CD4-positive, alpha-beta T cell treated with Interleukin-17A for 1 hour (primary cell): ENCODE measurements at places on chromosomes 2 and 18.

- no peak for DNase-seq
These were observed 58.2 kb upstream of the HDAC4 start for GRCh38 chr2:239459056-239459455.

DNA sequence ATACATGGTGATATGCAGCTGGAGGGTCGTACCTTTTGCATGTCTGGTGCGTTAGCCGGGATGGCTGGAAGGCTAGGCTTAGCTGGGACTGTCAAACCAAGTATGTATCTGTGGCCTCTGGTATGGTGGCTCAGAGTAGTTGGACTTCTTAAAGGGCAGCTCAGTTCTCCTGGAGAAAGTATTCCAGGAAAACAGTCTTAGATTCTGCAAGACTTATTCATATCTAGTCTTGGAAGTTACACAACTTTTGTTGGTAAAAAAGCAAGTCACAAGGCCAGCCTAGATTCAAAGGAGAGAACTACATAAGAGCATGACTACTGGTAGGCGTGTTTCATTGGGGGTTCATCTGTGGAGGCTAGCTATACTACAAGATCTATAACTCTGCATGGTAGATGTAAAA lies 45.5 kb downstream of the EML4 start:
- no peak for DNase-seq

DNA sequence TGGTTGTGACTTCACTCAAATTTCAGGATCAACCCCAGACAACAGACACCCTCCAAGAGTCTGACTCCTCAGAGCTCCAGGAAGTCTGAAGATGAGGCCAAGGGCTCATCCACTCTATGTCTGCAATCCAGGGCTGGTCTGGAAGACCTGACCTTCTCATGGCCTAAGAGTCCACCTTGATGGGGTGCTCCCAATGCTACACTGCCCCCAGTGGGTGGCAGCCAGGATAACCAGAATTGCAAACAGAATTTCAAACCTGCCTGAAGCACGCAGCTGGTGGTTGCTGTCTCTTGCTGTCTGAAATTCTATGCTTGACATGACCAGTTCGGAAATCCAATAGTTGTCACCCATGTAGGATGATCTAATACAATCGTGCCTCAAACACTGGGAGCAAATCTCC lies 96.0 kb downstream of the UXS1 start:
- DNase-seq: peak; percentile 44

- no peak for DNase-seq
These were observed 57.6 kb downstream of the SFXN5 start for GRCh38 chr2:73013936-73014335.

DNA sequence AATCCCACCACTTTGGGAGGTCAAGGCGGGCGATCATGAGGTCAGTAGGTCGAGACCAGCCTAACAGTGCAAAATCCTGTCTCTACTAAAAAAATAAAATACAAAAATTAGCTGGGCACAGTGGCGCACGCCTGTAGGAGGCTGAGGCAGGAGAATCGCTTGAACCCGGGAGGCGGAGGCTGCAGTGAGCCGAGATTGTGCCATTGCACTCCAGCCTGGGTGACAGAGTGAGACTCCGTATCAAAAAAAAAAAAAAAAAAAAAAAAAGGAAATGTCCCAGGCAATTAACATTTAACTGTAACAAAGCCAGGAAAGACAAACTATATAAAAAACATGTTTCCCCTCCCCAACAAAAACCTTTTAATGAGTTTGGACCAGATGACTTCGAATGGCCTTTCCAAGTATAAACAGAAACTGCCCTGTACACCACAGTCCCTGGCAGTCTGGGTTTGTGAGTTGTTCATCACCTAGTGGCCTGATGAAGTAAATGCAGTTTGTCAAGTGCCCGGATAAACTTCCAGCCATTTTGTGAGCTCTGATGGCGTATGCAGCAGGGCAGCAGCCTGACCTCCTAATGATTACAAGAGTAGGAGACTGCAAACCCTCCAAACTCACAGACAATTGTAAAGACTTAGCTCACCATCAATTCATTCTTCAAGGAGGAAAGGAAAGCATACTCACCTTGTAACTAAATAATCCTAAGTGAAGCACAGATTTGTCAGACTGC lies 16.6 kb upstream of the PCBP1 start:
- DNase-seq: peak; percentile 91

- no peak for DNase-seq
These were observed 9.5 kb upstream of the KIF5C start for GRCh38 chr2:148865512-148865911.

- no peak for DNase-seq
These were observed 27.1 kb downstream of the MCFD2 start for GRCh38 chr2:46888421-46888952.

GRCh38 chr2:62738981-62739936 lies 33.7 kb downstream of the EHBP1 start:
- no peak for DNase-seq

GRCh38 chr2:113173542-113174375 lies at the start of gene PSD4:
TSS of gene PSD4 (plus strand) at chr2:113173971. CDS start at chr2:113182457, 8,486 bp downstream.
- DNase-seq: peak; percentile 88

DNA sequence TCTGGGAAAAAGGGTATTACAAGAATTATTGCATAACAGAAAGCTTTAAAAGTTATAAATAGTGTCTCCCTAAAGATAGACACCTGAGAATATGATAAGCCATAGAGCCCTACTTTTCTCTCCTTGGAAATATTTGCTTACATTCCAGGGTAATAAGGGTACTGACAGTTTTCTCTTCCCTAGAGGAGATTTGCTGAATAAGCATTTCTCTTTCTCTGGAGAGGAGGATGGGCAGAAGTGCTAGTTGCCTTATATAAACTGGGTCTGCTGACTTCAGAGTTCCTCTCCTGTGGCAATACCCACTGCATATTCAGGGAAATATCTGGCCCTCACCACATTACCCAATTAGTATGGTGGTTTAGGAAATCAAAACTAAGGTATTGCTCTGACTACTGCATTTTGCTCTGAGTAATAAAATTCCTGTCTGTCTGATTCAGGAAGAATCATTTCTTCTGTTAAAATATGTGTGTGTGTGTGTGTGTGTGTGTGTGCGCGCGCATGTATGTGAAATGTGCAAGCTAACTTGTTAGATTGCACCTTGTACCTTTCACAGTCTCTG lies 1391.3 kb downstream of the DSC3 start:
- DNase-seq: no peak

- no peak for DNase-seq
These were observed 223.2 kb downstream of the LDLRAD4 start for GRCh38 chr18:13441736-13442135.

DNA sequence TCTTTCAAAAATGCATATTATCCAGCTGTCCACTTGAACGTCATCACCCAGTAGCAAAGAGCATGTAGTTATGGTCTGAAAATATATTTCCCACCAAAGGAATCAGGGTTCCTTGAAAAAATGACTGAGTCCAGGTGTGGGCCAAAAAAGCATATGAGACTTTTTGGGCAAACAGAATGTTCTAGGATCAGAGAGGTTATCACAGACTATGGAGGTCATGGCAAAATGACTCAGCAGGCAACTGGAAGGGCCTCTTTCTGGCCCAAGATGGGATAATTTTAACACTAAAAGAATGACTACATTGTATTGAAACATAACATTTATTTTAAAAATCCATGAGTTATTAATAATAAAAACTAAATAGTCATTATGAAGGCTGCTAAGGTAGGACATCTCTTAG lies 77.1 kb downstream of the COBLL1 start:
- DNase-seq: no peak

DNA sequence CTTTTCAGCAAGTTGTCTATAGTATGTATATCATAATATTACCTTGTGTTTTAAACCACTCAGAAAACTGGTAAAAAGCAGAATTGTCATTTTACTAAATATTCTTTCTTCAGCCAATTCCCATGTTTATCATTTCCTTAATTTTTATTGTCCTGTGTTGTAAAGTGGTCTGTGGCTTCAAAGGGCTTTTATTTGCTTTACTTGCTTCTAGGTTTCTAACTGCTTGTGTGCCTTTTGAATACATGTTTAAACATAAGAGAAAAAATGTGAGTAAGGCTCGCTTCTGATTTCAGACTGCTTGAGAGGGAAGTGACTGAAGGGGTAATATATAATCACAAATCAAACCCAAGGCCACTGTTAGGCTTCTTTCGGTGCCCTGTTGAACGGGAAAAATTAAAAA lies 407.5 kb upstream of the NRP2 start:
- DNase-seq: no peak

GRCh38 chr18:57901825-57902589 lies 98.9 kb upstream of the ATP8B1 start:
- DNase-seq: no peak

DNA sequence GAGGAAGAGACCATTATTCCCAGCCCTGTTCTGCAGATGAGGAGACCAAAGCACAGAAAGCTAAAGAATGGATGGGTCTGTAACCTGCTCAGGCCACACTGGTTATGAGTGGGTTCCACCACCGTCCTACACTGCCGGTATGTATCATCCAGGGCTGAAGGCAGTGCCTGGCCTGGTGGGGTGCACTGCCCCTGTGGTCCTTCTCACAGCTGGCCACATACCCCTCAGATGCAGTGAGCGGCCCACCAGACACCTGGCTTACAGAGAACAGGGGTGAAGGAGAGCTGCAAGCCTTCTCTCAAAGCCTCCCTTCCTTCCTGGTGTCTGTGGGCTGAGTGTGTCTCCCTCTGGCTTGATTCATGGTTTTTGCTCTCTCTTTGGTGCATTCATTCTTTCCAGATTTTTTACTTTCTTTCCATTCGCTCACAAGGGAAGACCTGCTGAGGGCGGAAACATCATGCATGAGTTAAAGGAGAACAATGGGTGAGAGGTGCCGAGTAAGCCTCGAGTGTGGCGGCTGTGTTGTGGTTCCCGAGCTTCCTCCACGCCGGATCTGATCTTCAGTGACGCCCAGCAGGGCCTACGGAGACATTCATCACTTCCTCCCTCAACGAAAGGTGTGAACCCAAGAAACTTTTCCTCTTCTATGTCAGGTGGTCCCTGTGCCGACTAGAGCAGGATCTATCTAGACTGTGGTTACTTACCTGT lies 62.1 kb upstream of the REL start:
- peak; percentile 92 for DNase-seq

GRCh38 chr2:200054681-200055468 lies 99.5 kb downstream of the MAIP1 start:
- no peak for DNase-seq

- DNase-seq: no peak
These were observed 264.6 kb downstream of the RBM43 start for GRCh38 chr2:150997066-150997465.

- no peak for DNase-seq
These were observed 185.9 kb downstream of the CDH7 start for GRCh38 chr18:65936678-65937077.

- no peak for DNase-seq
These were observed 65.6 kb downstream of the NOL4 start for GRCh38 chr18:34158881-34159690.

DNA sequence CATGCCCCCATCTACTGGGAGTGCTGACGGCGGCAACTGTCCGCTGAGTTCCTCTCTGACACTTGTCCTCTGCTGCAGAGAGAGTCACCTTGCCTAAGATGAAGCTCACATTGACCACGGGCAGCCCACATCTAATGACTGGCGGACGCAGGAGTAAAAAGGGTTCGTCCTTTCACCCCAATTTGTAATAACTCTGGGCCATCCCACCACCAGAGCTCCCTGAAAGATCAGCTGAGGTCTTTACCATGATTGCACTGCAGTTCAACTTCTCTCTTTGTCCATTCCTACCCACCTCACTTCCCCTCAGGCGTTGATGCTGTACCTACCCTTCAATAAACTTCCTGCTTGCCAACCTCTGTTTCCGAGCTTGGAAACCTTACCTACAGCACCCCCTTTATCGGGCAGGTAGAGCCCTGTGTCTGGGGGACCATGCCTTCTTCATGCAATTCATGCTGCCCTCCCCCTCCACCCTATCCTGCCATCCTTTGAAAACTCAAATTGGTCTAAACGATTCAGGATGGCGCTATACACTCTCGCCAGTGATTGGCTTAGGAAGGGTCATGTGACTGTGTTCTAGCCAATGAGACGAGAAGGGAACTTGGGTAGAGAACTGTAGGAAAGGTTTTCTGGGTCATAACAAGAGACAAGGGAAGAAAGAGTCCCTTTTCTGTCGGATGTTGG lies 10.3 kb upstream of the B3GNT2 start:
- no peak for DNase-seq

- no peak for DNase-seq
These were observed 61.2 kb downstream of the MOGAT1 start for GRCh38 chr2:222732489-222733178.

- DNase-seq: no peak
These were observed 67.6 kb downstream of the SDC1 start for GRCh38 chr2:20157193-20157891.

- DNase-seq: no peak
These were observed 520.8 kb downstream of the RNF144A start for GRCh38 chr2:7437716-7438632.

DNA sequence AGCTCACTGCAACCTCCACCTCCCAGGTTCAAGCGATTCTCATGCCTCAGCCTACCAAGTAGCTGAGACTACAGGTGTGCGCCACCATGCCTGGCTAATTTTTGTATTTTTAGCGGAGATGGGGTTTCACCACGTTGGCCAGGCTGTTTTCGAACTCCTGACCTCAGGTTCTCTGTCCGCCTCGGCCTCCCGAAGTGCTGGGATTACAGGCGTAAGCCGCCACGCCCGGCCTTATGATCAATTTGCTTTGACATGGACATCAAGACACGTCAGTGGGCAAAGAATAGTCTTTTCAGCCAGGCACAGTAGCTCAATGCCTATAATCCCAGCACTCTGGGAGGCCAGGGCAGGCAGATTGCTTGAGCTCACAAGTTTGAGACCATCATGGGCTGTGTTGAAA lies 48.0 kb upstream of the CABYR start:
- DNase-seq: no peak

- DNase-seq: no peak
These were observed 72.5 kb upstream of the OTOF start for GRCh38 chr2:26550276-26551015.

DNA sequence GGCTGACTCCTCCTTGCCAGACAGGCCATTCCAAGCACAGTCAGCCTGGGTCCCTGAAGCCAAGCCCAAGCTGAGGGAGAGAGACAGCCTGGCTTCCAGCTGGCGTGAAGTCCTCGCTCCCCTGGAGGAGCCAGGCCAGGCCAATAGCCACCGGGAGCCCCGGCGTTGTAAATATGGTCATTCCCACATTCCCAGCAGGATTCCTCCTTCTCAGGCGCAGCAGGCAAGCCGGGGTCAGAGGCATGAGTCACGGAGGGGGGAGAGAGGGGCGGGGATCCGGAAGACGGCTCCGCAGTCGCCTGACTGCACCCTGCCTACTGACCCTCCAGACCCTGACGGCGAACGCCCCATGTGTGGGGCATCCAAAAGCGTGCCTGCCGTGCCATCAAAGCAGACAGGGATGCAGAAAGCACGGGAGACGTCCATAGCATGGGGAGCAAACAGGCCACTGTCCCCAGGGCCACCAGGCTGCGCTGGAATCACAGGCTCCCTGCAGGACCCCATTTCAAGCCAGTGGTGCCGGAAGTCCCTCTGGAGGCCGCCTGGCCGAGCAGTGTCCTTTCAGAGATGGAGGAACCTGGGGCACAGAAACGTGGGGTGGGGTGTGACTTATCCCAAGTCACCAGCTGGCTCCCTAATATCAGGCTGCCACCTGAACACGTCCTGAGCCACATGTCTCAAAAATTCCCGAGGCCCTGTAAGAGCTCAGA lies 48.2 kb downstream of the TWIST2 start:
- no peak for DNase-seq

GRCh38 chr2:41602341-41602740 lies 445.5 kb upstream of the PKDCC start:
- DNase-seq: no peak

GRCh38 chr2:201507725-201508124 lies 56.2 kb downstream of the STRADB start:
- no peak for DNase-seq
